Stimulated activated CD4-positive, alpha-beta T cell treated with anti-CD3 and anti-CD28 coated beads, Interleukin-4, amount 100 ng/mL, for 4 hours (primary cell): ENCODE measurements at places on chromosomes 4 and X.

DNA sequence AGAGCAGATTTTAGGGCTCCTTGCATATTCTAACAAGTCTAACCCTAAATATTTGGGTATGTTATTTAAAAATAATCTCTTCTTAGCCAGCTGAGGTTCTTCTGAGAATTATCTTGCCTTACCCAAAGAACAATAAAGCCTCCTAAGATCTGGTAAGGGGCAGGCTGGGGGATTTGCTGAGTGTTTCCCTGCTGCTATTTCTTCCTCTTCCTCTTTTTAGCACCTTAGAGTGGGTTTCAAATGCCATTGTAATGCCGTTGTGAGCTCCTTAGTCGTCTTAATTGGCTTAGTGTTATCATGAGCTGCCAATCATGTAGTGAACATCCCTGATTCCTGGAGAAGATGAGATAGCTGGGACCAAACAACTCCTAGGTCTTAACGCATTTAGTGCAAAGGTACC lies 15.4 kb downstream of the STOX2 start:
- DNase-seq: no peak

- no peak for DNase-seq
These were observed 195.4 kb downstream of the AFAP1 start for GRCh38 chr4:7744142-7744804.

DNA sequence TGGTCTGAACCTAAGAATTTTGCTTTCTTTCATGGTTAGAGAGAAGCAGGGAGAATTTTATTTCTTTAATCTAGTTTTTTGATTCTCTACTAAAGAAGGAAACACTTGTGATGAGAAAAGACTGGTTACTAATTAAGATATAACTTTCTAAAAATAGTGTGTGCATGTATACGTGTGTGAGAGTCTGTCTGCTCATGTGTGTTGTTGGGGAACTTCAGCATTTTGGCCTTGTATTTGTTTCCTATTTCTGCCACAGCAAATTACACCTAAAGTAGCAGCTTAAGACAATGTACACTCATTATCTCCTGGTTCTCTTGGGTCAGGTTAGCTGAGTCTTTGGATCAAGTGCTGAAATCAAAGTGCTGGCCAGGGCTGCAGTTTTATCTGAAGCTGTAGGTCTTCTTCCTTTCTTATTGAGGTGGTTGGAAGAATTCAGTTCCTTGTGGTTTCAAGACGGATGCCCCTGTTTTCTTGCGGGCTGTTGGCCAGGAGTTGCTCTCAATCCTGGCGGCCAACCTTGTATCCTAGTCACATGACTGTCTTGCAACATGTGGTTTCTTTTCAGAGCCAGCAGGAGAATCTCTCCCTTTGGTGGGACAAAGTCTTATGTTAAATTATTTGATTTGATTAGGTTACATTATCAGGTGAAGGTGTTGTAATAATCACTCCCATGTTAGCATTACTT lies 188.4 kb upstream of the CLNK start:
- no peak for DNase-seq

DNA sequence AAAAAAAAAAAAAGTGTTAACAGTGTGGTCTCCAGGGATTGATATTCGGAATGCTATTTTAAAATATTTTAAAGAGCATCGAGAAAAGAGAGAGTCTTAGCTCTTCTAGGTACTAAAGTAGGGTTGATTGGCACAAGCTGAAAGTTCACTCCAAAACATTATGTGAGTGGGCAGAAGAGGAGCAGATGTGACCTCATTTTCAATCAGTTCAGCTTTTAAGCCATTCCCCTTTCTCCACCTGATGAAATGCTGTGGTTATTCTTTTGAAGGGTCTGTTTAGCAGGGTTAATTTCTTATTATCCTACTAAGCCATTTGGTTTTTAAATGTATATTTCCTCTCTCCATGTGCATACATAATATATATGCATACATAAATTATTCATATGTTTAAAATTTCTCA lies 69.2 kb downstream of the GALNT7 start:
- DNase-seq: no peak

DNA sequence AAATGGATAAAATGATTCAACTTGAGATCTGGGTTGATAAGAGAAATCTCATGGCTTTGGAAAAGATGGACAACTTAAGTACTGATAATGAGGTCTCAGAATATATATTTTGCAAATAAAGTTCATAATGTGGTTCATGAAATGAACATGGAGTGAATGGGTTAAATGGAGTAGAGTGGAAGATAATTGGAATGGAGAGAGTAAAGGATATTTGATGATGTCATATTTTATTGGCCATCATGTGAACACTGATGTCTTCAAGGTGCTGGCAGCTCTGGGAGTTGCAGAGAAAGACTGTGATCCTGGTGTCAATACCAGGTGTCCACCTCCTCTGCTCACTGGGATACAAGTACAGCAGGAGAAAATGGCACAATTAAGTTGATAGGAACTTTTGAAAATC lies 133.9 kb upstream of the ZXDA start:
- no peak for DNase-seq

GRCh38 chr4:179465131-179465797 lies 2023.0 kb upstream of the AGA start:
- no peak for DNase-seq

DNA sequence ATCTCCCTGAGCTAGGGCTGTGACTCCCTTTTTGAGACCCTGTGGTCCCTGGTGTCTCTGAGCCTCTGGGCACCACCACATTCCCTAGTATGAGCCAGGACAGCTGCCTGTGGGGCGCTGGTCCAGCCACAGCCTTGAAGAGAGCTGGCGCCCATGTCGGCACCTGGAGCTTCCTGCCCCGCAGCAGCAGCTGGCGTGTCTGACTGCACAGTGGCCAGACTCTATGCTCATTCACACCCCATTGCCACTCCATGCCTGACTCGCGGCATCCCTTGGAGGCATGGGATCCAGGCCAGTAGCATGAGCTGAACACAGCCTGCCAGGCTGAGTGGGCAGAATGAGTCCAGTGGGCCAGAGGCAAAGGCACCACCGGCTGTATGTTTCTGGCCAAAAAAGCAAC lies 8.3 kb upstream of the SPP1 start:
- no peak for DNase-seq

GRCh38 chrX:101359966-101360365 lies 11.4 kb upstream of the TIMM8A start:
- no peak for DNase-seq

- DNase-seq: no peak
These were observed 131.1 kb downstream of the HS3ST1 start for GRCh38 chr4:11297627-11298026.

GRCh38 chr4:117941611-117942010 lies 92.7 kb upstream of the NDST3 start:
- no peak for DNase-seq

DNA sequence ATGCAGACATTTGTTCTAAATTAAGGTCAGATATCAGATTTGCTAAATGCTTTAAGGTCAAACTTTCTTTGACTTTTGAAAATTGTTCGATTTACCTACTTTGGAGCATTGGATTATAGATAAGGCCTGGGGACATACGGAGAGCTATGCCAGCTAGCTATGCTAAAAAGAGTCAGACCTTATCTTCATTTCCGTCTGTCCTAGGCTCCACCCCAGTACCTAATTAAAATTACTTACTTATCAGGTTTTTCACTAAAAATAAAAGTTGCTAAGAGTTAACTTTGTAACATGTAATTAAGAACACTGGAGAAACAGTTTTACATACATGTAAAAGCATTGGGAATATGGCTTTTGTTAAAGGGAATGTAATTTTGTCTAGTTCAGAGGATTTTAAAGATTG lies 7.1 kb upstream of the TMEM35A start:
- DNase-seq: no peak

DNA sequence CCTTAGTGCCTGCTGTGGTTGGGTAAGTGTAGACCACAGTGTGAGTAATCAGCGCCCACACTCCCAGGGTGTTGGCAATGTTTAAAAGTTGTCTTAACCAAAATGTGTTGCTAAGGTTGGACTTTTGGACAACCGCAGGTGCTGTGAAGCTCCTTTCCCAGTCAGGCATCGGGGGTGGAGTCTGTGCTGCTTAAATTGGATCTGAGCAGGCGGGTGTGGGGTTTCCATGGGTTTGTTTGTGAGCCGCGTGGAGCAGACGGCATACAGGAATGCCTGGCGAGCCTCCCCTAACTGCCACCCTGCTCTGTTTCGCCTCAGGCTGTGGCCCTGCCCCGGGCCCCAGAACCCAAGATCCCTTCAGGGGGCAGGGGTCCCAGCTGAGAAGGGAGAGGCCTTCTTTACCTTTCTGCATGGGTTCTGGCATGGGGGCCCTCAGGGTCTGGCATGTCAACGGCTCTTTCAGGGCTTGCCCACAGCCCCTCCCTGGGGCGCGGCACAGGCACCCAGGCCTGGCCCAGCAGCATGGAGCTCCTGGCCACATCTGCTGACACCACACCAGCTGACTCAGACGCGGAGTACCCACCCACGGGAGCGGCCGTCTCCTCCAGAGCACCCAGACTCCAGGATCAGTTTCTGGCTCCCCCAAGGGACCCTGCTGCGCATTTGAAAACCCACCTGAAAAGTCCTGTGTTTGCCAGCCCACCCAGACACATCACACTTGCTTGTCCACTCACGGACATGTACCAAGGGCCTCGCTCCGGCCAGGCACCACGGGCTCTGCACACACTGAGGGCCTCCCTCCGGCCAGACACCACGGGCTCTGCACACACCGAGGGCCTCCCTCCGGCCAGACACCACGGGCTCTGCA lies 5.1 kb upstream of the SPON2 start:
- DNase-seq: no peak

DNA sequence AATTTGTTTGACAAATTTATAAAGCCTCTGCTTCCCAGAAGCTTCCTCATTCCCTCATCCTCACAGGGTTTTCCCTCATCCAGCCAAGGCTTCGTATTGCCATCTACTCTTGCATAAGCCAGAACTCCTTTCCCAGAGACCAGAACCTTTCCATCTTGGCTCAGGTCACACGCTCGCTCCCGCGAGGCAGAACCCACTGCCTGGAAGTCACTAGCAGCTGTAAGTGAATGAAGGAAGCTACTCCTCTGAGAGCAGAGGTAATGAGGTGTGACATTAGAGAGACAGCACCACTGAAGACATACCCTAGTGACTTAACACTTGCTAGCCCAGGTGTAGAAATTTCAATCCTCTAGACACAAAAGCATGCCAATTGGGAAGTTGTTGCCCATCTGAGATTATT lies 52.5 kb downstream of the LHFPL1 start:
- no peak for DNase-seq

GRCh38 chrX:68717663-68718442 lies 70.4 kb downstream of the STARD8 start:
- no peak for DNase-seq

DNA sequence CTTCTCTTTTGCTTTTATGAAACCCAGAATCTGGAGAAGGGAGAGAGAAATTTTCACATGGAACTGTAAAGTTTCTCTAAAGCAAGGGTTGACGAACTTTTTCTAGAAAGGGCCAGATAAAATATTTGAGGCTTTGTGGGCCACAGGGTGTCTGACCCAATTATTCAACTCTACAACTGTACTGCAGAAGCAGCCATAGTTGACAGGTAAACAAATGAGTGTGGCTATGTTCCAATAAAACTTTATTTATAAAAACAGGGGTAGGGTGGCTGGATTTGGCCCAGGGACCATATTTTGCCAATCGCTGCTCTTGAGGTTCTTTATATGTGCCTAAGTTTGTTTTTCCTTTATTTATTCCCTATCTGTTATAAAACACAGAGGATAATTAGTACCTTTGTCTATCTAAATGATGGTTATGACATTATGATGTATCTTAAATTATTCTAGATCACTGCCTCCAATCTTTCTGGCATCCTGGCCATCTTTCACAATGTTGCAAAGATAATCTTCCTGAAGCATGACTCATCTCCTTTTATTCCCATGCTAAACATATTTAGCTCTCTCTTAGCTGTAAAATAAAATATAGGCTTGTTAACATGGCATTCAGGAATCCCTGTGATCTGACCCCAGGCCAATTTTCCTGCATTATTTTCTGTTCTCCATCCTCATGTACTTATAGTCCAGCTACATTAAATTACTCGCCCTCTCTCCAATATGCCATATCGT lies 106.8 kb upstream of the CBLL2 start:
- no peak for DNase-seq

DNA sequence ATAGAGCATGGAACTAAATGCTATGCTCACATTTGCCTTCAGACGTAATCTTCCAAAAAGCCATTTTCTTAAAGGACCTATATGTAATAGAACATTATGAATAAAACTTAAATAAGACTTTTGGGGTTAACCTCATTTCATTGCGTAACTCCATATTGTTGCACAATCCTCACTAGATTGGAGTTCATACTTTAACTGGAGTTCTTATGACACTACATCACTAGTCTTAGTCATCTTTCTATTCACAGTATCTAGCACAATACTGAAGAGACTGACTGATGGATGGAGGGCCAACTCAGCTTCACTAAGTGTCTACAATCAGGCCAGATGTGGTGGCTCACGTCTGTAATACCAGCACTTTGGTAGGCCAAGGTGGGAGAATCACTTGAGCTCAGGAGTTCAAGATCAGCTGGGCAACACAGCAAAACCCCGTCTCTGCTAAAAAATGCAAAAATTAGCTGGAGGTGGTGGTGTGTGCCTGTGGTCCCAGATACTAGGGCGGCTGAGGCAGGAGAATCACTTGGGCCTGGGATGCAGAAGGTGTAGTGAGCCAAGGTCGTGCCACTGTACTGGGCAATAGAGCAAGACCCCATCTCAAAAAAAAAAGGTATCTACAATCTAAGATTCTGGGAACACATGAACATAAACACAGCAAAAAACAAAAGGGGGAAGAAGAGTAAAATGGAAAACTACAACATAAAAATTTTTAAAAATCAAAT lies 80.8 kb upstream of the MAB21L2 start:
- DNase-seq: no peak

- peak; percentile 6 for DNase-seq
These were observed 15.6 kb upstream of the LAP3 start for GRCh38 chr4:17561195-17561909.

- DNase-seq: no peak
These were observed 66.5 kb upstream of the TTC29 start for GRCh38 chr4:147012059-147012707.

GRCh38 chr4:20878806-20879205 lies 178.5 kb downstream of the PACRGL start:
- no peak for DNase-seq

DNA sequence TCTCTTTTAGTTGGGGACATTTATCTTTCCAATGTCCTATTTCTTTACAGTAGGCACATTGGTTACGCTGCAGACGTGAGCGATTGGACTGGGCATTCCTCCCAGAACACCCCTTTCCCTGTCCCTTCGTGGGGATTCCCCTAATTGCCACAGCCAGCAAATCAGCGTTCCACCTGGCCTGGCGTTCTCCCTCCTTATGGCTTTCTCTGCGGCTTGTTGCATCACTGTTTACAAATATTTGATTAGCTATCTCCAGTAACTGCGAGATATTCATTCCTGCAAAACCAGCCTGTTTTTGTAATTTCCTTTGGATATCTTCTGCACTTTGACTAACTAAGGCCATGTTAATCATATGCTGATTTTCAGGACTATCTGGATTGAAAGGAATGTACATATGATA lies 202.5 kb upstream of the KLF8 start:
- no peak for DNase-seq
